Sigmoid colon (tissue), 7 donors: ENCODE measurements at places on chromosomes 11 and 22.

DNA sequence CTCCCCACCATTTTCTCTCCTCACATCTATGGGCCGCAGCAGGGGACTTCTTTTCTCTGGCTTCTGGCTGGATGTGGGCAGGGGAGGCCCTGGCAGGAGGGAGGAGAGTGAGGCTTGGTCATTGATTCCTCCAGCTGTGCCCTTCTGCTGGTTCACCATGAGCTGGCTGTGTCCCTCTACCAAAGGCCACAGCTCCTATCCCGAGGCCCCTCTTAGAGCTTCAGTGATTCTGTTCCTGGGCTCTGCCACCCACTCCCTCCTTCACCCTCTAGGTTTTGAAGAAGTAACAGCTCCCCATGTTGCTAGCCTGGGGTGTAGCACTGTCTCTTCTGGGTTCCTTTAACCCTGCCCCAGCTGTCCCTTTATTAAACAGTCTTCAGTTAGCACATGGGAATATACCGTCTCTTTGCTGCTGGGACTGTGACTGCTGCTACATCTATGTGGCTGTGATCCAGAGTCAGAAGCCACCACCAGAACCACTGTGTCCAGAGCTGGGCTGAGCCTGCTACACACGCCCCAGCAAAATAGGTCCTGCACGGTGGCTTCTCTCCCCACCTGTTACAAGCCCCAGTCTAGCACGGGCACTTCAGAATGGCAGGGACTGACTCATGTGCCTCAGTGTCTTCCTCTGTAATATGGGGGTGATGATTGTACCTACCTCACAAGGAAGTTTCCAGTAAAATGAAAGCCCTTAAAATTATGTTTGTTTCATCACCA, 578 bp upstream of the PARVG start:
- DNase-seq = no peak

GRCh38 chr11:17384002-17384511, 4.4 kb downstream of the KCNJ11 start:
- peak; percentile 88 for DNase-seq

DNA sequence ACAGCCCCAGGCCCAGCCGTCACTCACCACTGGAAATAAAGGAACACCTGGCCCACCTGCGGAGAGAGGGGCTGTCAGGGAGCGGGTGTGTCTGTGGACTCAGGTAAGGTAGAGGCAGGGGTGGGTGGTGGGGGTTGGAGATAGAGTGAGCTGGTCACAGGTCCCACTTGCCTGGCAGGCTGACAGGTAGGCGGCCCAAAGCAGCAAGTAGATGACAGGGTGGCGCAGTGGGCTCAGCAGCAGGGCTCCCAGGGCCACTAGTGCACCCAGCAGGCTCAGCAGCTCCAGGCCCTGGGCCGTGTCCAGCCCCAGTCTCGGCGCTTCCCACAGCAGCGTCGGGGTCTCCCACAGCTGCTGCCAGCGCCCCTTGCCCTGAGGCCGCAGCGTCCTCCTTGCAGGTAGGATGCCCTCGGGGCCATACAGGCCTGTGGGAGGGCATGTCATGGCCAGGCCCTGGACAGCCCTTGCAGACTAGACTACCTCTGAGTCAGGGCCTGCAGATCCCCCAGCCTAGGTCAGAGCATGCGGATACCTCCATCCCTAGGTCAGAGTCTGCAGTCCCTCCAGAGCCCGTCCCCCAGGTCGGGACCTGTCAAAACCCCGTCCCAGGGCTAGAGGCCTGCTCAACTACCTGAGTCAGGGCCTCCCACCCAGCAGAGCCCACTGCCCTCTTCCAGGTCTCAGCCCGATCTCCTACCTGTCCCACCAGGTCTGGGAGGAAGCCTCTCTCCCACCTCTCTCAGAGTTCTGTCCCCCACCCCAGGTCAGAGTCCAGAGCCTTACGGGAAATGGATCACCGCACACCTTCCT, 686 bp downstream of the LMF2 start:
- peak; percentile 82 for DNase-seq

GRCh38 chr11:92198268-92198667, 26.4 kb upstream of the FAT3 start:
- DNase-seq = no peak

DNA sequence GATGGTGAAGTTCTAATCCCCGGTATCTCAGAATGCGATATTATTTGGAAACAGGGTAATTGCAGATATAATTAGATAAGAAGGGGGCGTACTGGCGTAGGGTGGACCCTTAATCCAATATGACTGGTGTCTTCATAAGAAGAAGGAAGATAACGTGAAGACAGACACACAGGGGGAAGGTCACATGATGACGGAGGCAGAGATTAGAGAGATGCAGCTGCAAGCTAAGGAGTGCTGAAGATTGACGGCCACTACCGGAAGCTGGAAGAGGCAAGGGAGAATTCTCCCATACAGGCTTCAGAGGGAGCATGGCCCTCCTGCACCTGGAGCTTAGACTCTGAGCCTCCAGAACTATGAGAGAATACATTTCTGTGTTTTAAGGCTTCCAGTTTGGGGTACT, 54.8 kb downstream of the MIAT start:
- no peak for DNase-seq

GRCh38 chr11:131759140-131759539, 388.7 kb downstream of the NTM start:
- no peak for DNase-seq

GRCh38 chr11:93732237-93732892, 8.9 kb downstream of the TAF1D start:
- no peak for DNase-seq

- no peak for DNase-seq
These were observed 255.9 kb downstream of the FAT3 start for GRCh38 chr11:92480499-92480898.

- no peak for DNase-seq
These were observed 147.1 kb downstream of the FAM181B start for GRCh38 chr11:82586581-82586980.

DNA sequence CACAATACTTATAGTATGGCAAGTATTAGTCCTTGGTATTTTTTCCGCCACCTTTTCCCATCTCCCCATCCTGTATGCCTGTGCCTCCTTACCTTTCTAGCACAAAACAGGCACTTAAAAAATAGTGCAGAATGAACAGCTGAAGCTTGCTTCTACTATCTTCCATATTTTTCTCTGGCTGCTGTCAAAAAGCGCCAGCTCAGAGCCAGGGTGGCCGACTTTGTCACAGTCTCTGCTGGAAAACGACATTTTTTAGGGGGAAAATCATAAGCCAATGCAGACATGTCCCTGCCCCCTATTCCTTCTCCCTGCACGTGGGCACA, 26.5 kb upstream of the ROBO3 start:
- DNase-seq = no peak

DNA sequence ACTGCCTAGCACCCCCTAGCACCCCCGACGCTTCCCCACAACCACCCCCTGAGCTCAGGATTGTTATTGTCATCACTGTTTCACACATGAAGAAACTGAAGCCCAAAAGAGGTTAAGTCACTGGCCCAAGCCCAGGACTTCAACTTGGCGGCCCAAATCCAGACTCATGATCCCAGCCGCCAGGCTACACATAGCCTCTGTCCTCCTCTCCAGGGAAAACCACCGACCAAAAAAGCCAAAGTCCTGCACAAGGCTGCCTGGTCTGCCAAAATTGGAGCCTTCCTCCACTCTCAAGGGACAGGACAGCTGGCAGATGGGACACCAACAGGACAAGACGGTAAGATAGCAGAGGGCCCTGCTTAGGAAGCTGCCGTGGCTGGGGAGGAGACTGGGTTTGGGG, 10.8 kb downstream of the L3MBTL2 start:
- no peak for DNase-seq

- no peak for DNase-seq
These were observed 991 bp upstream of the SLCO2B1 start for GRCh38 chr11:75149766-75150465.

- DNase-seq = peak; percentile 71
These were observed 295.1 kb upstream of the PLET1 start for GRCh38 chr11:112555491-112556364.

DNA sequence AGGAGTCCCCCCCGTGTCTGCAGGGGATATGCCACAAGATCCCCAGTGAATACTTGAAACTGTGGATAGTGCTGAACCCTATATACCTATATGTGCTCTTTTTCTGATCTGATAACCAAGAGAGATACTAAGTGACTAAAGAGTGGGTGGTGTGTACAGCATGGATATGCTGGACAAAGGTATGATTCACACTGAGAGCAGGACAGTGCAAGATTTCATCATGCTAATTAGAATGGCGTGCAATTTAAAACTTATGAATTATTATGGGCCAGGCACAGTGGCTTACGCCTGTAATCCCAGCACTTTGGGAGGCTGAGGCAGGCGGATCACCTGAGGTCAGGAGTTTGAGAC, 90.2 kb upstream of the ALKBH3 start:
- no peak for DNase-seq
